Stimulated activated CD4-positive, alpha-beta T cell treated with anti-CD3 and anti-CD28 coated beads, Interleukin-1b, Interleukin-23, amount 100 ng/mL, for 1 hour (primary cell): ENCODE measurements at places on chromosomes 7 and 10.

DNA sequence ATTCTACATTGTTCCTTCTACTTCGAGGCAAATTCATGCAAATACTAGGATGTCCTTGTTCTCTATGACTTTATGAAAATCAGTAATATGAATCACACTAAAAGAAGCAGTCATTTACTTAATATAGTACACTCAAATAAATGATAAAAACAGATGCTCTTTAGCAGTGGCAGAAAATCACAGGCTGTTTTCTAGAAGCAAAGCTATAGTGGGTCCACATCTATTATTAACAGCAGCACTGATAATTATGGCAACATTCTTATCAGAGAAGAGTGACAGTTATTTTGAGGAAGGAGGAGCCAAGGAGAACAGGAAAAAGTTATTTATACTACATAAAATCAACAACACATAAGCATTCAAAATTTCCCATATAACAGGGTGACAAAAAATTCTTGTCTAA lies 16.5 kb downstream of the KIF5B start:
- no peak for DNase-seq

DNA sequence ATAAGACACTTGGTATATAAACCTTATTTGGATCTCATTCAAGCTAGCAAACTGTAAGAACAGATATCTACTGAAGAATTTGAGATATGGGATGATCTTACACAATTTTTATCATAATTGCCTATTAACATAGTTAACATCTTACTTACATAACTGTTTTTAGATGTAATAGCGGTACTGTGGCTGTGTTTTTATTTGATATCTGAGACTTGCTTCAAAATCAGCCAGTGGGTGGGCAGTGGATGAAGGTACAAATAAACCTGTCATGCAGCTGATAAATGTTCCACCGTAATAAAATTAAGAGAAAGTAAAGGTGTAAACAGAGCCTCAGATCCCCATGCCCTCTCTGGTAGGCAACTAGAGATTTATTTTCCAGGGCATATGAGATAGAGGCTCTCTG lies 28.4 kb upstream of the PTPRN2 start:
- DNase-seq = no peak

DNA sequence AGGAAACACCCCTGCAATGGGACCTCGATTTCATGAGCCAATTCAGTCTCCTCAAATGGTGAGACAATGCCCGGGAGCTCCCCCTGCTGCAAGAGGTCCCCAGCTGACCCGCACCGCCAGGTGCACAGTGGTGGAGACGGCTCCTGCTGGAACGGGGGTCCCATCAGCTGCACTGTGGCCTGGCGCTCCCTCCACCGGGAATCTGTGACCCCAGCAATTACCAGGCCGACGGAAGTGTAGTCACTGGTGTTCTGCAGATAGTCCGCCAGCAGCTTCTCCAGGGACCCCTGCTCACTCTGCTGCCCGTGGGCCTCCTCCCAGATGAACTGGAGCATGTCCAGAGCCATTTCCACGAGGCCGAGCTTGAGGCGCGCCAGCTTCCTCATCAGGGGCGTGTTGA lies 64.9 kb upstream of the NKX6-2 start:
- DNase-seq = no peak

DNA sequence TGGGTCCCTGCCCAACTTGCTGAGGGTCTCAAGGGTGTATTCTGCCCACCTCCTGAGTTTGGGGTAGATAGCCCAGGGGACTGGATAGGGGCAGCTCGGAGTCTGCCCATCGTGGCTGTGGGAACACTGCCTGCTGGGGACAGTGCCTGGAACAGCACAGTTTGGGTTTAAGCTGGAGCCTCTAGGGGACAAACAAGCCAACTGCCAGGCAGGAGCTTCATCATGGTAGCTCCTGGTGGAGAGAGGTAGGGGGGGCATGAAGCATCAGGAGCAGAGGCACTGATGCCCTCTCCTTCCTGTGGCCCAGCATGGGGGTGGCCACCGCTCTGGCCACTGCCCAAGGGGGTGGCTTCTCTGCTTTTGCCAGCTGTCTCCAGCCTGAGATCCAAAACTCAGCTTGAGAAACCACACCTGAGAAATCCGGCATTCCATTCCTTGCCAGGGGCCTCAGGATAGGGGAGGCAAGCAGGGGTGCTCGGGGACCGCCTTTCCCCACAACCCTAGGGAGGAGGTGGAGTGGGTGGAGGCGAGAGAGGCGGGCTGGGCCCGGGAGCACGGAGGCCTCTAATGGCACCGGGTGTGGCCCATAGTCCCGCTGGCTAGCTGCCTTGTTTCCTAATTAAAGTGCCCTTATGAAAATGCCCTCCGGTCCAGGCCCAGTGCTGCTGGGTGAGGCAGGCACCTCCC lies 47.6 kb downstream of the UNC5B start:
- DNase-seq = no peak

DNA sequence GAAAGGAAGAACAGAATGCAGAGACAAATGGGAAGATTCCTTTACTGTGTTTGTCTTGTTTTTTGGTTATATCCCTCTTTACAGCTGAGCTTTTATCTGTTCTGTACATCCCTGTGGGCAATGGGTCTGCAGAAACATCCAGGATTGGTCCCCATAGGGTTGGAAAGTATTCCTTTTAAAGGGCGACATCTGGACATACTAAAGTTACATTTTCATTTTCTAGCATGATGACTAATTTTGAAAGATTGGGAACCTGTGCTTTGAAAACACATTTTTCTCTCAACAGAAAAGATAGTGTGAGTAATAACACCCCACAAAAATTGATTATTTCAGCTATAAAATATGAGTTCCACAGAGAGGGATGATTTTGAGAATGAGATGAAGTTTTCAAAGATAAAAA lies 435.8 kb downstream of the GPAM start:
- no peak for DNase-seq

GRCh38 chr10:66783316-66783715 lies 142.5 kb upstream of the LRRTM3 start:
- DNase-seq = no peak

- DNase-seq = no peak
These were observed 109.6 kb downstream of the GPR37 start for GRCh38 chr7:124655990-124656389.

DNA sequence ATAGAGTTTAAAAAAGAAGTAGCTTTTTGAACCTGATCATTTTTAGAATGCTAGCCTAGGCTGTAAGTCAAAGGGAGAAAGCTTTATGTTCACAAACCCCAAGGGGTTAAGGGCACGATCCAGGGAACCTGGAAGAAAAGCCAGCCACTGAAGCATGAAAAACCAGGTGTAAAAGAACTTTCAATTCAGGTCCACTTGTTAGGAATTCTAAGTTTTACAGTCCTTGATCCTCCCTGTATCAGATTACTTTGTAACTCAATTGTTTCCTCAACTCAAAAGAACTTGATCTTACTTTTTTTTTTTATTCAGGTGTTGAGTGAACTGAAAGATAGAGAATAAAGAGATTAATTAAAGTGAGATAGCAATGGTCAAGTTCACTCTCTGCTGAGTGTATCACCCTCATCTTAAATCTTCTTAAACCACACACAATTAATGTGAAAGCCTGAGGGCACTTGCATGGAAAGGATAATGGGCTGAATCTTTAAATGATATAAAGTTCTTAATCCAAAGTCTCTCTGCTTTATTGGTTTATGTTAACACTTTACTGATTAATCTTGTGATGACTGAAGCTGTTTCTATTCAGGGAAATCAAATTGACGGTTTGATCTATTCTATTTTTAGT lies 672.2 kb upstream of the LRRN3 start:
- no peak for DNase-seq

- DNase-seq = no peak
These were observed 225.7 kb upstream of the PPP2R2D start for GRCh38 chr10:131675104-131675503.

DNA sequence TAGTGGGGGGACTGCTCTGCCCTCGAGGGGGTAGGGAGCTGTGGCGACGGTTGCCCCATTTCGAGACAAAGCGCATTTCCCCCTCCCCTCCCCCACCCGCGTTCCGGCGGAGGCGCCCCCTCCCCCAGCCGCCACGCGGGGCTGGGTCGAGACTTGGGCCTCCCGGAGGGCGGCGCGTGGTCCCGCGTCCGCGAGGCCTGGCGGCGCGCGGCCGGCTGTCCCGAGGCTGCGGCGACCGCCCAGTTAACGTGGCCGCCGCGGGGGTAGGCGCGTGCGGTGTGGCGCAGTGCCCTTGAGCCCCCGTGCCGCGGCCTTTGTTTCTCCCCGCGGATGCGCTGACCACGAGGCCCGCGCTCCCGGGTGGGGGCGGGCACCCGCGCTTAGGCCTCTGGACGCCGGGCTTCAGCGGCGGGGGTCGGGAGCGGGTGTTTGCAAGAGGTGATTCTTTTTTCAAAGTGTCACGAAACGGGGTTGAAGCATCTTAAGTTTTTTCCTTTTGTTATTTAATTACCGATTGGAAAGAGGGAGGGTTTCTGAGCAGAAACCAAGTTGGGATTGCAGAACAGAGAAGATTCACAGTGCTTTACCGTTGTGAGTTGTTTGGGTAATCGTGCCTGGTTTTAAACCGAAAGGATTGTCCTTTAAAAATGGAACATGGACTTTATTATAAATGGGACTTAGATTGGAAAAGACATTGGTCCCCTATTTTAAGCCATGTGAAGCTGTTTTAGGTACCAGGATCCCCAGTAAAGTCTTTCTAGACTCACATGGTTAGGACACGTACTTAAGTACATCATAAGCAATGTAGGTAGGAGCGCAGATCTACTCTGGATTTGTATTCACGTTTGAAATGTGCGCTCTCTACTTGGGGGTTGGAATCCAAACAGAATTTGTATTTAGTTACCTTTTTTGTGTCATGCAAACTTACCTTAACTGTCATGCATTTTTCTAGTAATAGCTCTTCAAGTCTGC lies 760 bp downstream of the CBX3 start:
- DNase-seq = peak; percentile 22
